ENCODE measurements at places on chromosomes 1 and 21.

GRCh38 chr21:45132841-45133573, 58.6 kb downstream of the ADARB1 start:
- DNase-seq: no peak

- no peak for DNase-seq
These were observed 5.5 kb upstream of the RNF223 start for GRCh38 chr1:1079408-1080121.

- no peak for DNase-seq
These were observed 36.1 kb downstream of the BRINP2 start for GRCh38 chr1:177206831-177207355.

GRCh38 chr1:170578359-170578758, 46.4 kb downstream of the GORAB start:
- no peak for DNase-seq

- no peak for DNase-seq
These were observed 574.7 kb upstream of the ZP4 start for GRCh38 chr1:238465449-238465848.

GRCh38 chr1:199794105-199794863, 233.2 kb upstream of the NR5A2 start:
- no peak for DNase-seq

DNA sequence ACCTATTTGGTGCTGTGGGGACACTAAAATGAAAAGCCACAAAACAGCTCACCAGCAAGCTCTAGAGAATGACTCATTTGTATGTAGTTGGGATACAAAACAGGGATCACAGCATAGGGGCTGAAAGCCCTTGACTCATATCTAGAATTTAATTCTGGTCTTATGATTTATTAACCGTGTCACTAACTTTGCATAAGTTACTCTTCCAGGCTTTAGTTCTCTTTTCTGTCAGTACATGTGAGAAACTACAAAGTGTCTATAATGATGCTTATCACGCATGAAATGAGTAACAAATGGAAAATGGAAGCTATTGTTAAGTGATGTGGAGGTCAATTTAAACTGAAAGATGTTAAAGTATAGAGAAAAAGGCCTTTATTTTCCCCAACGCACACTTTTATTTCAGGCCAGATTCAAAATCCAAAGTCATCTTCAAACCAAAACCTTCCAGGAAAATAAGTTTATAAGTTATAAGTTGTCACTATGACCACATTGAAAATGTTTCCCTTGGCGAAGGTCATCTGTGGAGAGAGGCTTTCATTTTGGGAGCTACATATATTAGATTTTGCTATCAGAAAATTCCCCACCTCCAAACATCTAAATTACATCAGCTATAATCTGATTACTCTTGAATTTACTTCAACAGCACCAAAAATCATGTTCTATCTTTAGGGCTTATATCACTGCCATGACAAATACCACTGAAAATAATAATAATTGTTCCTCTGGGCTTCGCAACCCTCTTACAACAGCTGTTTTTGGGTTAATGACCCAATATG, 430.5 kb downstream of the MRPL39 start:
- no peak for DNase-seq

GRCh38 chr1:27569088-27569460, 34.9 kb downstream of the AHDC1 start:
- DNase-seq: no peak

DNA sequence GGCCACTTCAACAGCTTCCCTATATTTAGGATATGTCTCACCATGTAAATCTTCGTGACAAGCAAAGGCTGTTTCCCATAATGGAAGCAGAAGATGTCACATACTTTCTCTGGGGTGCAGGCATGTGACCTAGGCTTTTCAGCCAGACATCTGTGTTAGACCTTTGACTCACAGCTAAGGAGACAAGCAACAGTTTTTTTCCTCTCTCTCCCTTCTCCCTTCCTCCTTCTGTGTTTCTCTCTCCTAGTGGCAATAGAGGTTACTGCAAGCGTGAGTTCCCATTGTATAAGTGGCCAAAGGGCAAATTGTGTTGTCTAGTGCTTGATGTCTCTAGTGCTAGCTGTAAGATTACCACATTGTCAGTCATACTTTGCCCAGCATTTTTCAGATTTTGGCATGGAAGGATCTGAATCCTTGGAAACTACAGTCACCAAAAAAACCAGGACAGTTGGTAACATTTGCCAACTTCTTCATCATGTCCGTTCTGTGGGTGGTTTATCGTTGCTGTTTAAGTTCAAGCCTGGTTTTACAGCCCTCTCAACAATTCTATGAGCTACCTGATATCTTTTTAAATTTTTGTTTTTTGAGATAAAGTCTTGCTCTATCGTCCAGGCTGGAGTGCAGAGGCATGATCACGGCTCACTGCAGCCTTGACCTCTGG, 44.4 kb upstream of the RABGAP1L start:
- DNase-seq: no peak

DNA sequence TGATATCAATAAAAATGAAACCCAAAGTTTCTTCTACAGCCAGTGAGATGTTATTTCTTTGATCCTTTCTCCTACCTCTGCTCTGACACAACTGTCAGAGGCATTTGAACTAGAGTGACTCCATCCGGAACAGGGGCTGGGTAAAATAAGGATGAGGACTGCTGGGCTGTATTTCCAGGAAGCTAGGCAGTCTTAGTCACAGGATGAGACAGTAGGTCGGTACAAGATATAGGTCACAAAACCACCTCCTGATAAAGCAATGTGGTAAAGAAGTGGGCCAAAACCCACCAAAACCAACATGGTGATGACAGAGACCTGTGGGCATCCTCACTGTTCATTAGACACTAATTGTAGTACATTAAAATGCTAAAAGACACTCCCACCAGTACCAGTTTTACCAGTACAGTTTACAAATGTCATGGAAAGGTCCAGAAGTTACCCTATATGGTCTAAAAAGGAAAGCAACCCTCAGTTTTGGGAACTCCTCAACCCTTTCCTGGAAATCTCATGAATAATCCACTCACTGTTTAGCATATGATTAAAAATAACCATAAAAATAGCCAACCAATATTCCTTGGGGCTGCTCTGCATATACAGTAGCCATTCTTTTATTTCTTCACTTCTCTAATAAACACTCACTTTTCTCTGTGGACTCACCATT, 96.7 kb downstream of the GABPA start:
- no peak for DNase-seq

- DNase-seq: no peak
These were observed 321.2 kb downstream of the HLX start for GRCh38 chr1:221200464-221200863.

- DNase-seq: no peak
These were observed 1.2 kb downstream of the TMEM234 start for GRCh38 chr1:32220746-32221580.

- no peak for DNase-seq
These were observed 23.7 kb upstream of the PEX19 start for GRCh38 chr1:160308451-160309184.

DNA sequence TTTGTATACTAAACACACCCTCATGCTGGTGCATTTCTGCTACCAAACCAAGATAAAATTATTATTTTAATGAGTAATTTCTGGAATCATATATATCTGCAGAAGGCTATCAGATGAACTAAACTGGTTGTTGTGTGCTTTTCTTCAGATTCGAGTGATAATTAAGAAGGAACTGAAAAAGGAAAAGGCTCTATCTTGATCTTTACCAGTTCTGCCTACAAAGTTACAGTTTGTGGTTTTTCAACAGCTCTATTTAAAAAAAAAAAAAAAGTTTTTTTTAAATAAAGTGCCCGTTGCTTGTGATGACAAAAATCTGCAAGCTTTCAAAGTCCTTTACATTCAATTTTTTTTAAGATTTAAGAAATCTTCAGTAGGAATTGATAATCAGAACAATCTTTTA, 13.6 kb downstream of the DENND1B start:
- DNase-seq: no peak

GRCh38 chr1:17186216-17186909, 18.6 kb upstream of the PADI1 start:
- no peak for DNase-seq

DNA sequence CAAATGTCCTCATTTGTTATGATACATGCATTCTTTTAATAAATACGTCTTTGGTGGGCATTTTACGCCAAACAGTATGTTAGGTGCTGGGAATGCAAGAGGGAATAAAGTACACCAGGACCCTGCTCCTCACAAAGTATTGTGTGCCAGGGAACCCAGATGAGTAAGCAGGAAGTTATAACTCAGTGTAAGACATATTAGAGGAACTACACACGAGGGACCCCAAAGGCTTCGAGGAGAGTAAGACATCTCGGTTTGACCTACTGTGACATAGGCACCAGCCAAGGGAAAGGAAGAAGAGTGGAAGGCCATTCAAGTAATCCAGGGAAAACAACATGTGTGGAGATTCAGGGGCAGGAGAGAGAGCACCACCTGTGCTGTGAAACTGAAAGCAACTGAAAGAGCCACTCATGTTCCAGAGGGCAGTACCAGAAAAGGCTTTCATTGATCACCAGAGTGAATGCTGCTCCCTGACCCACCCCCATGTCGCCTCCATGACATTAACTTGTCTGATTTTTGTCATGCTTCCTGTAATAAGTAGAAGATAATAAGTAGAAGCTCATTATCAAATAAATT, 542.5 kb upstream of the PKN2 start:
- DNase-seq: no peak

- no peak for DNase-seq
These were observed 6.9 kb downstream of the TMEM125 start for GRCh38 chr1:43276673-43277072.

DNA sequence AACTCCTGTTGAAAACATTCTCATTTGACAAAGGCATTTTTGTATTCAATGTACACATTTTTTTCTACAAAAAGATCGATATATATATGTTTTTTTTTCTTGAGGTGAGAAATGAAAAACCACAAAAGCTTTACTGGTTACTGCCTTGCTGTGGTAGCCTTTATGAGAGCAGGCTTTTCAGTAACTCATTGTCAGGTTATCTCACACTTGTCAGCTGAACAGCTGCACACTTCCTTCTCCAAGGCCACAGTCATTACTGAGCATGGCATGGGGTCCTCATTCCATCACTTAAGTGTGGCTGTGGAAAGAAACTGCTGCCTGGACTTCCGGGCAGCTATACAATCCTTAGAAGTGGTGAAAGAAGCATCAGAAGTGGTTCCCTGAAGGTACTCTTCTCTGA, 169.3 kb upstream of the ZP4 start:
- DNase-seq: no peak

GRCh38 chr1:230986976-230987375, 8.1 kb downstream of the ARV1 start:
- no peak for DNase-seq

DNA sequence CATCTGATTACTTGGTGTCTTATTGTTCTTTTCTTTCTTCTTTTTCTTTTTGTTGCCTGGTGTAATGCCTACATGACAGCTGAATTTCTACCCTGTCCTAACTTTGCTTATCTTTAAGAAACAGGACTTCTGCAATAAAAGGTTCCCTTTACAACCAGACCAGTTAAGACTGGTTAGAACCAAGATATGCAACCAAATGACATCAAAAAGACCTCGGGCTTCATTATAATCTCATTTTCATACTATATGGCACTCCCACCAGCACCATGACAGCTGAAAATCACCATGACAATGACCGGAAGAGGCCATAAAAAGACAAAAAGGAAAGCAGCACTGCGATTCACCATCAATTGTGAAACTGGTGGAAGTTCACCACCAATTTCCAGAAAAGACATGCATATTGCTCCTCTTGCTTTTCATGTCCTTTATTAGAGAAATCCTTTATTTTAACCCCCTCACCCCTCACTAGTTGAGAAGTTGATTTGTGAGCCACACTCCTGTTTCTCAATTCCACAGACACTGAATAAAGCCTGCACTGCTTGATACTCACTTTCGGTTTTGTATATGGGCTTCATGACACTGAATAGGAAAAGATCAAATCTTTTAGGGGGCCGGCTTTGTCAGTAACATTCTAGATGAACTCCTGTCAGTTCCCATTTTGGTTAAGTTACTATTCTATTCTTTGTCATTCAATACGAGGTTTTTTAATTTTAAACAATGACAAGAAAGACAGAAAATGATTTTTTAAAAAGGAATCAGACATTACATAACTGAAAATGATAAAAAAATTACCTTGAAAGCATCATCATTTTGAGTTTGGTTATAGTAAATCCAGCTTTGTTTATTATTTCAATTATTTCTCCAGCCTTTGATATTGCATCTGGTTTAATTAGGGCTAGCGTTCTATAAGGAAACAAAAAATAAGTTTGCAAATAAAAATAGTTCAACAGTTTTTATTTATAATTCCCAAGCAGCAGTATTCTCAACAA, 58.1 kb downstream of the NME7 start:
- no peak for DNase-seq

DNA sequence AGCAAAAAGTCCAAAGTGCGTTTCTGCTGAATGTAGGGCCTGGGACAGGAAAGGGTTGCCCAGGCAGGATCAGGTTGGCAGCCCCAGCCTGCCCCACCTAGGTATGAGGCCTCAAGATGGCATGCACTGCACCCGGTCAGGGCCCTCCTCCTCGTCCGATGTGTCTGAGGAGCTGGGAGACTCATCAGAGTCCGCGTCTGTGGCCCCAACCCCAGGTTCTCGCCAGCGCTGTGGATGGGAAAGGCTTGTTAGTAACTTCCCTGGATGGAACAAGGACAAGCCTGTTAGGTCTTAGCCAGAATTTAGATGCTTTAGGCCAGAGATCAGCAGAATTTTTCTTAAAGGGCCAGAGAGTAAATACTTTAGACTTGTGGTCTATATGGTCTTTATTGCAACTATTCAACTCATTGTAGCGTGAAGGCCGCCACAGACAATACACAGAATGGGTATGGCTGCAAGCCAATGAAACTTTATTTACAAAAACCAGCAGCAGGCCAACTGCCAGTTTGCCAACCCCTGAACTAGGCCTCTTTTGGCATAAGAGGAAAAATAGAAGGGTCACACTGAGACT, 12.4 kb downstream of the PEA15 start:
- no peak for DNase-seq

DNA sequence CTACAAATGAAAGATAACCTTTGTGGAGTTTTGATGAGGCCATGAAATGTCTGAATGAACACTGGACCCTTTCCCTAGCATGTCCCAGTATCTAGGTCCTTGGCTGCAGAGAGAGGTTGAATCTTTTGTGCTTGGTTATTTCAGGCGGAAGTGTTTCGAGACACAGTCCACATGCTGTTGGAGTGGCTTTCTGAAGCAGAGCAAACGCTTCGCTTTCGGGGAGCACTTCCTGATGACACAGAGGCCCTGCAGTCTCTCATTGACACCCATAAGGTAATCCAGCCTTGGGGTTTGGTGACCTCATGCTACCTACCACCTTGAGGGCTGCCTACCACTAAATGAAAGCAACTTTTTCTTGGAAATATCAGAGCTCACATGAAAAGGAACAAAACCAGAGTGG, 38.9 kb upstream of the BMP8A start:
- DNase-seq: no peak

GRCh38 chr1:36384542-36385409, 948 bp downstream of the STK40 start:
- DNase-seq: no peak

DNA sequence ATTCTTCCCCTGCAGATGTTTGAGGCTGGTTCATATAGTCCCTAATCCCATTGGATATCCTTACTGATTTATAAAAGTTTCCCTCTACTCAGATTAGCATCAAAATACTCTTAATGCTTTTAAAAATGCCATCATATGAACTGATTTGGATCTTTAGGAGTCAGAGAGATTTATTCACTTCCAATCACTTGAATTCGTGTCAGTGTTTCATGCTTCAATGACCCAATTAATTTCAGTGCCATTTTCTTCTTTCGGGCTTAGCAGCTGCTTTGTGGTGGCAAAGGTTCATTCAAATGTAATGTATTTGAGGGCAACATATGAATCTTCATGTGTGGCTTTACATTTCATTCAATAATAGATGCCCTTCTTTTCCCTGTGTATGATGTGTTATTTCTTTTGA, 2.2 kb upstream of the TSEN15 start:
- DNase-seq: no peak
